ENCODE measurements at places on chromosomes 16 and 17.
A peak's percentile ranks its signal among the peaks of the same experiment; 100 is the strongest.

GRCh38 chr17:66781135-66781534 lies 53.8 kb upstream of the CACNG5 start:
- no peak for DNase-seq

GRCh38 chr16:2170587-2171435 lies 15.2 kb downstream of the TRAF7 start:
- DNase-seq: no peak

DNA sequence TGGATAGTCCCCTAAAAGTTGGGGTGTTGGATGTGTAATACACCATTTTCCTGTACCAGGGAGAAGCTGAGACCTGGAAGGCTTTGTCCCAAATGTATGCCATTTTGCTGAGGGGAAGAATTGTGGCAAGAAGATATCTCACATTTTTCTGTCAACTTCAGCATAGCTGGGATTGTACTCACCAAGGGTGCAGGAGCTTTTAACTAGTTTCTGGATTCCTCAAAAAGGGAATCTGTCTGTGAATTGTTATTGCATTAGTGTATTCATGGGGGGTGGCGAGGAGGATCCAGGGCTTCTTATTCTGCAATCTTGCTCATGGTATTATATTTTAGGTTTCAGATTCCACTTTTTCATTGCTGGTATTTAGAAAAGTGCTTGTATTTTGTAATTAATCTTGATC lies 208.2 kb upstream of the MYOCD start:
- DNase-seq: no peak

- no peak for DNase-seq
Observed at GRCh38 chr16:70481929-70482536, 27.6 kb downstream of the FCSK start.

GRCh38 chr17:52148969-52149351 lies 9.6 kb downstream of the CA10 start:
- no peak for DNase-seq

DNA sequence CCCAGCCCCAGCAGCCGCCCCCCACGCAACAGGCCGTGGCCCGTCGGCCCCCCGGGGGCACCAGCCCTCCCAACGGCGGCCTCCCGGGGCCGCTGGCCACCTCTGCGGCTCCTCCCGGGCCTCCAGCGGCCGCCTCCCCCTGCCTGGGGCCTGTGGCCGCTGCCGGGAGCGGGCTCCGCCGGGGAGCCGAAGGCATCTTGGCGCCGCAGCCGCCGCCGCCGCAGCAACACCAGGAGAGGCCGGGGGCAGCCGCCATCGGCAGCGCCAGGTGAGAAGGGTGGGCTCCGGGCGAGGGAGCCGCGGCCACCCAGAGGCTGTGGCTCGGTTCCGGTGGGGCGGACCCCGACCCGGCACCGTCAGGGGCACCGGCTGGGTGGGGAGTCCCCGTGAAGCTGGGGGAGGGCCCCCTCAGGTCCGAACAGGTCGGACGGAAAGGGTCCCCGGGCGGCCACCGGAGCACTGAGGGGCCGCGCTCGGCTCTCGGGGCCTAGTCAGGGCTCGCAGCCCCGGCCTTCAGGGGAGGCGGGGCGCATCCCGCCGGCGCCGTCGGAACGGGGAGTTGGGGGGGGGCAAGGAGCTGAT lies 583 bp downstream of the ATXN2L start:
- DNase-seq: peak; percentile 25

- DNase-seq: no peak
Observed at GRCh38 chr16:19184823-19185509, 16.9 kb downstream of the SYT17 start.

DNA sequence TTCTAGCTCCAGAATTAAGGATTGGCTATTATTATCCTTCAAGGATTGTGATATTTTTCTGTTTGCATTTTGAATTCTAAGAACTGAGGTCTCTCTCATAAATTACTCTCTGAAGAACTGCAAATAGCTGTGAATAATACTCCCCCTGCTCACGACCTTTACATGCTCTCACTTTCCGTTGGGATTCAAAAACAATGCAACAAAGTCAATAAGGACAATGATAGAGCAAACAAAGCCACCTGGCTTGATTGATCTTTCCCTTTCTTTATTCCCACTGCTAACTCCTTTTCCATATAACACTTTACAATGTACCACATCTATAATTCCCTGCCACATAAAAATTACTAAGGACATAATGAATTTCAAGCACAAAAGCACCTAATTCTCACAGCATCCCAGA lies 523.0 kb upstream of the CA10 start:
- no peak for DNase-seq

All from effector CD4-positive, alpha-beta T cell (primary cell).